Activated CD4-positive, alpha-beta T cell treated with anti-CD3 and anti-CD28 coated beads, Interleukin-2, amount 50 U/mL, for 16 hours (primary cell): ENCODE measurements at places on chromosomes 12 and 14.

GRCh38 chr12:58364389-58365086 lies 423.2 kb downstream of the ATP23 start:
- DNase-seq: no peak

- DNase-seq: no peak
Observed at GRCh38 chr12:46678426-46678825, 147.4 kb downstream of the SLC38A4 start.

- no peak for DNase-seq
Observed at GRCh38 chr14:32450919-32451675, 122.0 kb downstream of the AKAP6 start.

DNA sequence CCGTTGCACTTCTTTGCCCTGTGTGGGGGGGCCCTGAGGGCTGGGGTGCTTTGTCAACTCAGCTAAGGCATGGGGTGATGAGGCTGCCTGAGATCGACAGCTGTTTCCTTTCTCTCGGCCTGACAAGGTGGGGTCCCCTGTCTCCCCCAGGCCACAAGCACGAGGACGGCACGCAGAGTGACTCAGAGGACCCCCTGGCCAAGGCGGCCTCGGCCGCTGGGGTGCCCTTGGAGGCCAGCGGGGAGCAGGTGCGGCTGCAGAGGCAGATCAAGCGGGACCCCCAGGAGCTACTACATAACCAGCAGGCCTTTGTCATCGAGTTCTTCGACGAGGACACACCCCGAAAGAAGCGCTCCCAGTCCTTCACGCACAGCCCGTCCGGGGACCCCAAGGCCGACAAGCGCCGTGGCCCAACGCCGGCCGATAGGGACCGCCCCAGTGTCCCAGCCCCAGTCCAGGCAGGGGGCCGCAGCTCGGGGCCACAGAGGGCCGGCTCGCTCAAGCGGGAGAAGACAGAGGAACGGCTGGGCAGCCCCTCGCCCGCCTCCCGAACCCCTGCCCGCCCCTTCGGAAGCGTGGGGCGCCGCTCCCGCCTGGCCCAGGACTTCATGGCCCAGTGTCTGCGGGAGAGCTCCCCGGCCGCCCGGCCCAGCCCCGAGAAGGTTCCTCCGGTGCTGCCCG lies 18.8 kb downstream of the CEP170B start:
- no peak for DNase-seq

DNA sequence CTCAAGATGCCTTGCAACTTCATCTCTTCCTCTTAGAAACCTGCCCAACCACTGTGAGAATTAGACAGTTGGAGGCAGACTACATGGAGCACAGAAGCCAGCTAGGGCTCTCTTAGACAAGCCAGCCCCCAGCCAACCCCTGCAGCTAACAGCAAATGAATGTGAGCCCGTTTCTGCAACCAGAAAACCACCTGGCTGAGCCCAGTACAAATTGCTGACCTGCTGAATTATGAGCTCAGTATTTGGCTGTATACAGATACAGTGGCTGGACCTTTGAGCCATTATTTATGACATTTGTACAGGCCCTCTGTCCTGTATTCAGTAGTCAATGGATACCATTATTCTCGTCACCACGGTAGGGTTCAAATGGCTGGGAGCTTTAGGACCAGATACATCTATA lies 112.9 kb downstream of the TBX5 start:
- DNase-seq: no peak

DNA sequence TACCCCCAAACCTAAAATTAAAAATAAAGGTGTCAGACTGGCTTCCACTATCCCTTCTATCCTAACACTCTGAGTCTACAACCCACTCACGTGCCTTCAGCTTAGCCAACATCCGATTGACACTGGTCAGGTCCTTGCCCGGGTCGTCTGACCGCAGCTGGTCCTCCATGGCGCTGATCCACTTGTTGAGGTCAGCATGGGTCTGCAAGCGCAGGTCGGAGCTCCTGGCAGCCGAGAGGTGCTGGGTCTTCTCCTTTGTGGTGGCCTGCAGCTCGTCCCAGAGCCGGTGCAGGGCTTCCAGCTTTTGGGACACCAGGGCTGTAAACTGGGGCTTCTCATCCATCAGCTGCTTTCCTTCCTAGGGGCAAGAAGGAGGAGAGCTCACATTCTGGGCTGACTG lies 78.0 kb downstream of the PLEKHG3 start:
- DNase-seq: no peak

- DNase-seq: peak; percentile 69
Observed at GRCh38 chr12:89051065-89051677, 301.1 kb downstream of the DUSP6 start.

DNA sequence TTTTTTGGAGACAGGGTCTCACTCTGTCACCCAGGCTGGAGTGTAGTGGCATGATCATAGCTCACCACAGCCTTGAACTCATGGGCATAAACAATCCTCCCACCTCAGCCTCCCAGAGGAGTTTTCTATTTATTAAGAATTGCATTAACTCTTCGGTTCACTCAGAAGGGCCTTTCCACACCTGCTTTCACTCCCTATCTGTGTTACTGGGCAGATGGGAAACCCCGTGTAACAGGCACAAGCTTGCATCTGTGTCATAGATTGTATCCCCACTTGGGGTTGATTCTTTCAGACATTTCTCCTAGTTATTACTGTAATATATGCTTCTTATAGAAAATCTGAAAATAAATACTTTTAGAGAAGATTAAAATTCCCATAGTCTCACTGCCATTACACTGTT lies 38.7 kb downstream of the STX2 start:
- no peak for DNase-seq

- DNase-seq: no peak
Observed at GRCh38 chr14:72605921-72606220, 288.0 kb downstream of the DPF3 start.

- no peak for DNase-seq
Observed at GRCh38 chr14:57470909-57471308, 22.7 kb downstream of the CCDC198 start.

- DNase-seq: no peak
Observed at GRCh38 chr12:68877583-68877982, 55.4 kb downstream of the CPM start.

DNA sequence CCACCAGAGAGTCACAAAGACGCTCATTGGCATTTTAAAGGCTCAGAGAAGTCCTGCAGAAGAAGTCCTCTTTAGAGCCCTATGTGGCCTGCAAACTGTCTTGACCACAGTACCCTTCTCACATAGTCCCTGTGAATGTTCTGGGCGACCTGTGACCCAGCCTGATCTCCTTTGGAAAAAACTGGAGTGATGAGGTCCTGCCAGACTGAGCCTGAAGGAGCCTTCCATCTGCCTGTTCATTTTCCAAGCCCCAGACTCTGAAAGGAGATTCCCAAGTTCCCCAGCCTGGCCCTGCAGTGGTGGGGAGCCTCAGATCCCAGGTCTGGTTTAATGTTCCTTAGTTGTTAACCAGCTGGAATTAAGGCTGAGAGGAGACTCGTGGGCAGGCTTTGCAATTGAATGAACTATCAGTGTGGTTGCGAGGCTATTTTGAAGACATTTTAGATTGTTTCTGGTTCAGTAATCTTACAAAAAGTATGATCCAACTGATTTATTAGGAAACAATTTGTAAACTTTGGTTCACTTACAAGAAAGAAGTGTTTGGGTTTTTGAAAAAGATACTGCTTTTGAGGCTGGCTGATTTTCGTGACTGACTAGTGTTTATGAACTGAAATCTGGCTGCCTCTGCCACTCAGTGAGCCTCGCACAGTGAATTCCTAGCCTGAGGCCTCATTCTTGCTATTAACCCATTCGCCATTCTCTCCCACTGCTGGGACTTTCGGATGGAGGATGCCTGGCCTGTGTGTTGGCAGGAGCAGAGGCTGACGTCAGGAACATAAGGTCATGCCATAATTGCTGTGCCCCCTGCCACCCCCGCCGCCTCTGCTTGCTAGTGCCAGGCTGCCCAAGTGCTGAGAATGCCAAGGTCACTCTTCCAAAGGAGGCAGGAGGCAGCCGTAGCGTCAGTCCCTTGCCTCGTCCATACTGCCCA lies 249.0 kb downstream of the CACNA1C start:
- no peak for DNase-seq

GRCh38 chr12:47032644-47033043 lies 46.8 kb upstream of the PCED1B start:
- DNase-seq: peak; percentile 52

GRCh38 chr12:22340143-22340542 lies 5.6 kb upstream of the ST8SIA1 start:
- no peak for DNase-seq

DNA sequence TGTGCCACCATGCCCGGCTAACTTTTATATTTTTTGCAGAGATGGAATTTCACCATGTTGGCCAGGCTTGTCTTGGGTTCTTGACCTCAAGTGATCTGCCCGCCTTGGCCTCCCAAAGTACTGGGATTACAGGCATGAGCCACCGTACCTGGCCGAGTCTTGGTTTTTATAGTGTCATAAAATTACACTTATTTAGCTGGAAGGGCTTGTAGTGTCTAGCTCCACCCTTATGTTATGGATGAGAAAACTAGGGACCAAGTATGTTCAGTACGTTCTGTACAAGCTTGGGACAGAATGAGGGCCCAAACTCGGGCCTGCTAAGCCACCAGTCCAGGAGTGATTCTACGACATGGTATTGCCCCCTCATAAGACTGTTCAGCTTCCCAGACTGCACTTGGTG lies 35.1 kb downstream of the SYNE2 start:
- no peak for DNase-seq

DNA sequence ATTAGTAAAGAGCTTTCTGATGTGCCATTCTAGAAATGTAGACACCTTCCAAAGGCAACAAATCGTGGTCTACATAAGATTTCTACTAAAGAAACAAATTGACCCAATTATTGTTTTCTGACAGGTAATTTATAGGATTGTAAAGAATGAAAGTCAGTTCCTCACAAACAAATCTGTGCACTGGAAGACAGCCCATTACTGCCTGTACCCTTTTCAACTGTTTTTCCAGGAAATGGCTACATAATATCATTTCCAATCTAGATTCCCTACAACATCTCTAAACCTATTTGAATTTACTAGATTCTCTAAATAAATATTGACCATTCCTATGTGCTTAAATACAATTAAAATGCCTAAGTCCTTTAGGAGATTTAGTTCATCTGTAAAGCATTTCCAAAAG lies 939.1 kb downstream of the FSCB start:
- DNase-seq: no peak

GRCh38 chr12:84922693-84923092 lies 10.1 kb upstream of the SLC6A15 start:
- DNase-seq: no peak

- DNase-seq: peak; percentile 56
Observed at GRCh38 chr12:12488823-12489550, 73.7 kb downstream of the DUSP16 start.

DNA sequence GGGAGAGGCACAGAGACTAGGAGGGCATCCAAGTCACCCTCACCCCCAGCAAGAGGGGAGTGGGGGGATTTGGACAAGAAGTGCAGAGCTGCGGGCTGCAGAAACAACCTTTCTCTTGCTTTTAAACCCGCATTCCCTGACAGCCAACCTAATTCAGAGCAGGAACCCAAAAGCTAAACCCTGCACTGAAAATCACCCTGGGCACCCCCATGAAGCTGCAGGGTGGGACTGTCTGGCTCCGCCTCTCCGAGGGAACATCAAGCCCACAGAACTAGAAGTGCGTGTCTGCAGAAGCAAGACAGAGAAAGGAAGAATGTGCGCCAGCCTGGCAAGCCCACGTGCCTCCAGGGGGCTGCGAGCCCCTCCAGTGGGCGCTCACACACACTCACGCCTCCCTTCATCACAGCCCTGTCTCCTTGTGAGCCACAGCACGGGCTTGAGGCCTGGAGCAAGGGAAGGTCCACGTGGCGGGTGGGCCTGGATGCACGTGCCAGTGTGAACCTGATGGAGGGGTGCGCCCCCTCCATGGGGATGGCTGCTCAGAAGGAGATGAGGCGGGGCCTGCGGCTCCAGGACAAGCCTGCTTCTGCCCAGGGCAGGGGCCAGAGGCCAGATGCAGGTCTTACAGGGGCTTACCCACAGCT lies 27.8 kb upstream of the PNMA1 start:
- DNase-seq: peak; percentile 74

- no peak for DNase-seq
Observed at GRCh38 chr14:91545946-91546716, 36.0 kb upstream of the PPP4R3A start.

DNA sequence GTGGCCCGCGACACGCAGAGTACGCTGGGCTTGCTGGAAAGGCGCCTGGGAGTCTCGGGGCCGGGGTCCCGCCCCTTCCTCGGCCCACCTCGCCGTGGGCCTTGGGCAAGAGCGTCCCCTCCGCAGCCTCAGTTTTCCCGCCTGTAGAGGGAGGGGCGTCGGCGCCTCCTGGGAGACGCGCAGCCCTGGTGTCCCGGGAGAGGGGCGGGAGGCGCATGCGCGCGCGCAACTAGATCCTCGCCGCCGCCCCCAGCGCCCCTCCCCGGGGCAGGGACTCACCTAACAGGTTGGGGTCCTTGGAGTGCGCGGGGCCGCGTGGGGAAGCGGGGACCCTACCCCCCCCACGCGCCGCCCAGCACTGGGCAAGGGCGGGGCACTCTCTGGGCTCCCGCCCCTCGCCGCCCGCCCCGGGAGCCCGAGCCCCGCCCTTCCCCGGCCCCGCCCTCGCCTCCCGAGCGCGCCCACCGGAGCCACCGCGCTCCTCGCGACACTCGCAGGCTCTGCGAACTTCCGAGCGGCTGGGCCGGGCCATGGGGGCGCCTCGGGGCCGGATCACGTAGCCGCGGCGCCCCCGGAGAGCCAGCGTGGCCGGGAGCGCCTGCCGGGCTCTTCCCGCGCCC lies at the start of gene KIF26A:
KIF26A (plus strand) TSS at position 490 of the 620 bp plus-strand sequence. CDS start 136 bp downstream, outside the sequence.
- peak; percentile 15 for DNase-seq

- no peak for DNase-seq
Observed at GRCh38 chr12:80056232-80056631, 43.1 kb upstream of the OTOGL start.

DNA sequence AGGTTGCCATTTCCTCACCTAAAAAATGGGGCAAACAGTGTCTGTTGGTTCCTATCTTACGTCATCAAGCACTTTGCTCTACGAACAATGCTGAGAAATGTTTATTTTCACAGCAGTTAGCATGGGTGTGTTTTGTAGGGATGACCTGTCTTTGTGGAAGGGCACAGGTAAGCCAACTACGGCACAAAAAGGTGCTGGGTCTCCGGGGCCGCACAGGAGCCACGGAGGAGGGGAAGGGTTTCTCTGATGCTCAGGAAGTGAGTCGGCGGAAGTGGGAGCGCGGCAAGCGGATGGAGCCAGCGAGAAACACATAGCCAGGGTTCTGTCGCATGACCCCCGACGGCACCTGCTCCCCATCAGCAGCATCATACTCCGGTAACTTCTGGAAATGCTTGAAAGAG lies 65.6 kb upstream of the TCL1B start:
- DNase-seq: no peak

GRCh38 chr14:33661101-33661500 lies 289.8 kb downstream of the EGLN3 start:
- DNase-seq: no peak

GRCh38 chr14:100698066-100698465 lies 28.6 kb upstream of the DLK1 start:
- no peak for DNase-seq
